ENCODE measurements at places on chromosomes 1 and 21.
A peak's percentile ranks its signal among the peaks of the same experiment; 100 is the strongest.

- DNase-seq = no peak
Observed at GRCh38 chr1:172298141-172298540, 122.3 kb upstream of the C1orf105 start.

DNA sequence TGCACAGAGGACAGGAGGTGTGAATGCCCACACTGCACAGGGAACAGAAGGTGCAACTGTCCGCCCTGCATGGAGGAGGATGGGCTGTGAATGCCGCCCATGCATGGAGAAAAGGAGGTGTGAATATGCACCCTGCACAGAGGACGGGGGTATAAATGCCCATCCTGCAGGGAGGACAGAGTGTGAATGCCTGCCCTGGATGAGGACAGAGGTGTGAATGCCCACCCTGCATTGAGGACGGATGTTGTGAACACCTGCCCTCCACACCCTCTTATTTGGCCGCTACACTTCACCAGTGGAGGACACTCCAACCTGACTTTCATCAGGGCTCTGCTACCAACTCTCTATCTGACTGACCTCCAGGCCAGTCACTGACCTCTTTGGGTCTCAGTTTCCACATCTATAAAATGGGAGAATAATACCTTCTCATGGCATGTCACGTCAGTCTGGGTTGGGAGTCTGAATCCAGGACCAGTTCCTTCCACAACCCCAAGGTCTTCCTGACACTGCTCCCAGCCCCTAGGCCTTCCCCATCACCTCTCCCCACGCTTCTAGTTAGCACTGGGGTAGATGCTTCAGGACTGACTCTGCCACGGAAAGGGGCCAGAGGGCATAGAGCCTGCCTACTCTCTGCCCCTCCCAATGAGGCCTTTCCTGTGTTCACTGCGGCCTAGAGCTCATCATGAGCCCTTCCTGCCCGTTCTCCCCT lies 28.4 kb downstream of the ZBTB17 start:
- no peak for DNase-seq

DNA sequence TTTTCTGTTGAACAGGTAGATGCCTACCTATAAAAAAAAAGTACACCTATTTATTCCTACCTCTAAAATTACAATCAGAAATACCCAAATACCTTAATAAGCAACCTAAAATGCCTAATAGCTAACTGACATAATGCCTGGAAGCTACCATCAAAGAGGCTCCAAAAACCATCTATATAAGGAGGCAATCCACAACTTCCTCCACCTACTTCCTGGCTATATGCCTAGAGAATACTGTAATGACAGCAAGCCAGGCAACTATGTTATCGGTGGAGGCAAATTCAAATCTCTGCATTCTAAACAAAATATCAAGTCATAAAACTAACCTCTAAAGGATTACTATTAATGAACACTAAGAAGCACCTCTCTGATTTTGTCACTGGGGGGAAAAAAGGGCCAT lies 10.1 kb downstream of the ZNF644 start:
- DNase-seq = no peak

DNA sequence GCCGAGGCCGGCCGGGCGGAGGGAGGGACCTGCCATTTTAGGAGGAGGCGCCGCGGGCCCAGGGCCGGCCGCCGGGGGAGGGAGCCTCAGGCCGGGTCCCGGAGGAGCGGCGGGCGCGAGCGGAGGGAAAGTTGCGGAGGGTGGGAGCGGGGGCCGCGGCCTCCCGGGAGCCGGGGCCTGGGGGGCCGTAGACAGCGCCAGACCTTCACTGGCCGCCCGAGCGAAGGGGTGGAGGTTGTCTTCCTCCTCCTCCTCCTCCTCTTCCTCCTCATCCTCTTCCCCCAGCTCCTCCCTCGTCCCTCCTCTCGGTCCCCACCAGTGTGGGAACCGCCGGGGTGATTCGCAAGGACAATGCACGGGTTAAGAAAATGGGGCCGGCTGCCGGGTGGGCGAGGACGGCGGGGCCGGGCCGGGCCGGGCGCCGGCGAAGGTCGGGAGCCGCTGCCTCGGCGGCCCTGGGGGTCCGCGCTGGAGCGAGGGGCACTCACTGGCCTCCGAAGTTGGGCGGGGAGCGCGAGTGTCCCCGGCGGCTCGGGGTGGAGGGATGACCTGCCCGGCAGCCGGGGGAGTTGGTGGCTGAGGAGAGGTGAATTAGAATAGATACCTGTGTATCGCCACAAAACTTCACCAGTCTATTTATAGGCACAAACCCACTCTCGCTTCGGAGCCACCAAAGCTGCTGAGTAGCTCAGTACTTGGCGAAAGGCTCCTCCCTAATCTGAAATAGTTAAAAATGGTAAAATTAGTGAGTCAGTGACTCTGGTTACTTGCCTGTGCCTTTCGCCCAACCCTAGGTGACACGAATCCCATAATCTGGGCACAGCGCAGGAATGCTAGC lies 1.3 kb downstream of the DYRK1A start:
- DNase-seq = peak; percentile 43

DNA sequence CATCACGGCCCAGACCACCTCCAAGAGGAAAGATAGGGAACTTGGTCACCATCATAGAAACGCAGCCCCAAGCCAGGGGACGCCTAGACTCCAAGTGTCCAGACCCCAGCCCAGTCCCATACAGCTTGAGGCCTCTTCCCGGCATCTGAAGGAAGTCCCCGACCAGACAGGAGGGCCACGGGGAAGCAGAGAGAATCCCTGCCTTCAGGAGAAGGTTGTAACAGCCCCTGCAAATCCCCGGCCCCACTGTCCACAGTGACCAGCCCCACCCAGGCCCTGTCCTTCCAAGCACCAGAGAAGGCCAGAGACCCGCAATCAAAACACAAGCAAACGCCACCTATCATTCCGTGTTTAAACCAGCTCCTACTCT lies 1.7 kb downstream of the SLC19A1 start:
- DNase-seq = no peak

DNA sequence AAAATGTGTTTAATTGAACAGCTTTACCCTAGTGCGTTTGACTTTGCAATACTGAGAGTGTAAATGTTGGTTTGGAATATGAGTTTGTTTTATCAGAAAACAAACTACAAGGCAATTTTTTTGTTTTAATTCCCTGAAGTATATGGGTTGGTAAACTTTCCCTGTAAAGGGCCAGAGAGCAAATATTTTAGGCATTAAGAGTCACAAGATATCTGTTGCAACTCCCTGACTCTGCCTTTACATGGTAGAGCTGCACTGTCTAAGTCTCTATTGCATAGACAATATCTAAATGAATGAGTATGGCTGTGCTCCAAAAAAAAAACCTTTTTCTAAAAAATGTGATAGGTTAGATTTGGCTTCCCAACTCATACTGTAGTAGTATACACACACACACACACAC lies 115.1 kb upstream of the PBX1 start:
- no peak for DNase-seq

DNA sequence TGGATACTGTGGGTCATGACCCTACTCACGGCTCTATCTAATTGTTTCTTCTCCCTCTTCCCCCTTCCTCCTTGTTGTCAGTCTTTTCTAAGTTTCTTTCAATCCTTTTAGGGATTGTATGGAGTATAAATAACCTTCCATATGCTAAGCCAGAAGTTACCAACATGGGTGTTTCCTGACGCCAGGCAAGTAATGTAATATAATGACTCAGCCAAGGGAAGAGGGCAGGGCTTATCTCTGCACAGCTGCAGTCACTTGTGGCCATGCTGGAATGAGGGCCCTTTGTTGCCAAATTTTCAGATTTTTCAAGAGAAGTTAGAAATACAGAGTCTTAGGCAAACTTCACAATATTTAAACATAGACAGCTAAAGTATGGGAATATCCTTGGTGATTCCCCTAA lies 194.6 kb downstream of the ST6GALNAC3 start:
- DNase-seq = no peak

GRCh38 chr1:34362949-34363348 lies 186.2 kb downstream of the C1orf94 start:
- no peak for DNase-seq

DNA sequence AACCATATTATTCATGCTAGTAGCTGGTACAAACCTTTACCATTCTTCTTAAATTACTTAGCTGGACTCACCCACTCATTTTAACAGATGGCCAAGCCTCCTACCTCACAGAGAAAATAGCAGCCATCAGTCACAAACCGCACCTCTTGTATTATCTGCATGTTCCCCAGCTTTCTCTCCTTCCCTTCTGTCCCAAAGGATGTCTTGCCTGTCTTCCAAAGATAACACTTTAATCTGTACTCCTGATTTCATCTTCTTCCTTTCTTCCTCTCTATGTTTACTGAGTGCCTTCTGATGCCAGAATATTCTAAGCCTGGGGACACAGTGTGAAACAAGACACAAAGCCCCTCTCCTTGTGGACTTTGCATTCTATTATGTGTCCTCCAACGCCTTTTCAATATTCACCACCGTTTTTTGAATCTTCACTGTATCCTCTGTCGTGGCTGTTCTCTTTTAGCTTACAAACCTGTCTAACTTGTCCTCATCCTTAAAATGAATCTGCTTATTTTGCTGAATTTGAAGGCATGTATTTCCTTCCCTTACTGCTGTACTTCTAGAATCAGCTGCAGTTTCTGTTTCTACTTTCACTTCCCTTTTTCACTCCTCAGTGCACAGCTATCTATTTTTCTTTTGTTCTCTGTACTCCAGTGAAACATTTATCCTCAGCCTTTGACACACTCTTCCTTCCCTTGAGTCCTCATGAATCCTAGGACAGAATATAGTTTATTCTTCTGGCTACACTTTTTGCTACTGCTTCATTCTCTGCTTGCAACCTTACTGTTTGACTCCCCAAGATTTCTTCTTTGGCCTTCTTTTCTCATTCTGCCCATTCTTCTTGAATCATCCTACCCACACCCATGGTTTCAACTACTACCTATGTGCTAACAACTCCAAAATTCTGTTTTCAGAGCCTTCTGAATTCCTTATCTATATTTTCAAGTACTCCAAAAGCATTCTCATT lies 216.9 kb upstream of the SAMSN1 start:
- no peak for DNase-seq

DNA sequence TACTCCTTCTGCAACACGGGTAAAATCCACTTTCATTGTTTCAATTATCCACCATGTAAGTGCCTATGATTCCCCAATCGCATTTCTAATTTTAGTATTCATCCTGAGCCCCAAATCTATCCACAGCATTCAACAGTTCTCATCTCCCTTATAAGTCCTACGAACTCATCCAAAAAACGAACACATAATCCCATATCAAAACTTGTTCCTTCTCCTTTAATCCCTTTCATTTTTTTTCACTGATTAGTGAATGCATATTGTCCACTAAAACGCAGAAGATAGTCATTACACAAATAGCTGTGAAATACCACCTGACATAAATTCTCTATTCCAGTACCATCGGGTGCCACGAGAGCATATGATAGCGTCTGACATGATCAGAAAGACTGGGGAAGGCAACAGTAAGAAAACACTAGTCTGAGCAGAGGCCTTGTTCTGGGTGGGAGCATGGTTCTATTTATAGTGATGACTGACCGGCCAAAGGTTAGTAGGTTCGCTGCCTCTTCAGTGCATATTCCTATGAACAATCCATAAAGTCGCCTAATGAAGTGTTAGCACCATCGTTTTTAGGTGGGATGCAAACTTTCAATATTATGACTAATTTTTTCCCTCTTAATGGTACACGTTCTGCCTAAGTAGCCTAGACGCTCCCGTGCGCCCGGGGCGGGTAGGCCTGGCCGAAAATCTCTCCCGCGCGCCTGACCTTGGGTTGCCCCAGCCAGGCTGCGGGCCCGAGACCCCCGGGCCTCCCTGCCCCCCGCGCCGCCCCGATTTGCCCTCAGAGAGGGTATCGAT lies 648 bp downstream of the ATP5PF start:
- no peak for DNase-seq

DNA sequence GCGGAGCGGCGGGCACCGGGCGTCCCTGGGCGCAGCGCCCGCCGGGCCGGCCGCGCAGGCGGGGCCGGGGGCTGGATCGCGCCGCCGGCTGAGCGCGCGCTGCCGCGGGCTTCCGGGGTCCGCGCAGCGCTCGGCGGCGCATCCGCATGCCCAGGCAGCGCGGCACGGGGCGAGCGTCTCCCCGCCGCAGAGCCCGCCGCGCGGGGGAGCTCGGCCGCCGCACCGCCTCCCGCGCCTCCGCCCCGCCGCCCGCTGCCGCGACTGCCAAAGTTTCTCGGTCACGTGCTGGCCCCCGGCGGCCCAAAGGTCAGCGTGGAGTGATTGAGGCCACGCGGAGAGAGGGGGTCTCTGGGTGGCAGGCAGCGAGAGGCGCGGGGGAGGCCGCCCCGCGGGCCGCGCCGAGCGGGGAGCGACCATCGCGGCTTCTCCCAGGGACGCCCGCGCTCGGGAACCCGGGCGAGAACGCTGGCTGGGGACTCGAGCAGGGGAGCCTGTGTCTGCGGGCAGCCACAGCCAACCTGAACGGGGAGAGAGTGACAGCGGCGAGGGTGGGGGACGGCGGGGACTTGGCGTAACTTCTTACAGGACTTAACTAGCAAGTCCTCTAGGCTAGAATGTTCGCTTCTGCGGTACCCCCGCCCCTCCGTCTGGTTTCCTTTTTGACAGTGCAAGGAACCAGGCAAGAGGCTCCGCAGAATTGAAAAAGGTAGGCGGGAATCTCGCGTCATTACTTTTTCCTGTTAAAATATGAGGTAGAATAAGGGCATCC lies at the start of gene ILDR2:
Gene ILDR2 (minus strand): TSS at position 180 of the 769 bp plus-strand sequence. CDS start 272 bp downstream, outside the sequence.
- peak; percentile 69 for DNase-seq

DNA sequence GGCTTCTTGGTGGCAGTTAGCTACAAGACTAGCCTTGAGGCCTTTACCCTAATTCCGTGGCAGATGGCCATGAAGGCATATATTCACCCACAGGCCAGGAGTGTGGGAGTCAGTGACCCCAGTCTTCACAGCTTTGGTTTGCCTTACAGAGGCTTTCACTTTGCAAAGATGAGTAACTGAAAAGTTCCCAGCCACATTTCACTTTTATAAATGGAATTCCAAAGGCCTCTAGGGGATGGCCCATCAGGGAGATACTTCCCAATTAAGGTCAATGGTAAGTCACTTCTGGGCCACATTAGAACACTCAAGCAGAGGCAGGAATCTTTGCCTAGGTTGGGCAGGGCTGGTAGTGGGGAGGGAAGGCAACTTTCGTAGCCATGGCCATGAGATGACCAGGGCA lies 13.1 kb upstream of the HEYL start:
- DNase-seq = no peak

DNA sequence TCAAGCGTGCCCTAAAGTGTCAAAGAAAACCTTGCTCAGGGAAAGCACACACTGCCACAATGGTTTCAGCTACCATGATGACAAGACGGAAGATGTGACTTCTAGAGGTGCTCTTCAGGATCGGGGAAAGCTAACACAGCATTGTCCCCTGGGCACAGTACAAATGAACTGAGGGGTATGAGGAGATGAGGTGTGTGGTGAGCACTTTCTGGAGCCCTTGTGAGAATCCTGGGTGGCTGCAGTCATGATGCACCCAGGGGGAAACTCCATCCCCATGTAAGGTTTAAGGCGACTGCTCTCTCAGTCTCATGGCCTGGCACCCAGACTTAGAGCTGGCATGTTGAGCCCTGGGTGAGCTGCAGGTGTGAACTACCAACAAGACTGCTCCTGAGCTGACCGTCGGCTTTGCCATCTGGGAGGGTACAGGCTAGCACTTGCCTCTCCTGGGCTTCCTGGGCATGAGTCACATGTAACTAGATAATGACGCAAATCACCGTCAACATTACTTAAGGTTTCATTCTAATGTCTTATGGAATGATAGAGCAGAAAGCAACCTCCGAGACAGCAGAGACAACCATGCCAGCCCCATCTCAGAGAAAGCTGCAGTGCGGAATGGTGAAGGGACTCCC lies 144.6 kb downstream of the CLIC6 start:
- DNase-seq = no peak

GRCh38 chr1:85220756-85221201 lies 20.0 kb upstream of the SYDE2 start:
- no peak for DNase-seq

Measured in testis (tissue), 5 donors.